Posterior cingulate gyrus (tissue), 11 donors: ENCODE measurements at places on chromosomes 2 and 18.

- DNase-seq = no peak
Observed at GRCh38 chr2:229715895-229716507, 1.6 kb upstream of the DNER start.

DNA sequence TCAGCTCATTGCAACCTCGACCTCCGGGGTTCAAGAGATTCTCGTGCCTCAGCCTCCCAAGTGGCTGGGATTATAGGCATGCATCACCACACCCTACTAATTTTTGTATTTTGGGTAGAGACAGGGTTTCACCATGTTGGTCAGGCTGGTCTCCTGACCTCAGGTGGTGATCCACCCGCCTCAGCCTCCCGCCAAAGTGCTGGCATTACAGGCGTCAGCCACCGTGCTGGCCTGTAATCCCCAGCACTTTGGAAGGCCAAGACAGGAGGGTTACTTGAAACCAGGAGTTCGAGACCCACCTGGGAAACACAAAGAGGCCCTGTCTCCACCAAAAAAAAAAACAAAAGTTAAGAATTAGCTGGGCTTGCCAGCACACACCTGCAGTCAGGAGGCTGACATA lies 18.5 kb downstream of the USP34 start:
- DNase-seq = no peak

- DNase-seq = no peak
Observed at GRCh38 chr2:217611626-217612127, 391.1 kb downstream of the TNS1 start.

- DNase-seq = no peak
Observed at GRCh38 chr2:148042219-148042618, 21.3 kb downstream of the MBD5 start.

DNA sequence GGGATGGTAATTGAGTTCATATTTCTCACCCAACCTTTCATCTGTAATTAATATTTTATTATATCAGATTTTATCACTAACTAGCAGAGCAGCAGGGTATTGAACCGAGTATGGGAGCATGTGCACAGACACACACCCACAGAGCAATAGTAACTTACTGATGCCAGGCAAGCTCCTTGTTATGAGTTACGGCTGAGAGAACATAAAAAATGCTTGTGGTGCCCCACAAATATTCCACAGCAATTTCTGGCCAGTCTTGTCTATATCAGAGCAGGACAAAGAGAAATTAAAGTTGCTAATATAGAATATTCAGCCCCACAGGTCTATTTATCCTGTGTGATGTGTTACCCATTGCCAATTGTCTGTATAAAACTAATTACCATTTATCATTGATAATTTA lies 501.8 kb upstream of the RAB12 start:
- DNase-seq = no peak

- DNase-seq = no peak
Observed at GRCh38 chr2:176646033-176646615, 376.9 kb downstream of the MTX2 start.

- DNase-seq = no peak
Observed at GRCh38 chr2:157355618-157356017, 30.0 kb upstream of the ERMN start.

- DNase-seq = peak; percentile 34
Observed at GRCh38 chr2:205763708-205764211, 81.5 kb downstream of the NRP2 start.

DNA sequence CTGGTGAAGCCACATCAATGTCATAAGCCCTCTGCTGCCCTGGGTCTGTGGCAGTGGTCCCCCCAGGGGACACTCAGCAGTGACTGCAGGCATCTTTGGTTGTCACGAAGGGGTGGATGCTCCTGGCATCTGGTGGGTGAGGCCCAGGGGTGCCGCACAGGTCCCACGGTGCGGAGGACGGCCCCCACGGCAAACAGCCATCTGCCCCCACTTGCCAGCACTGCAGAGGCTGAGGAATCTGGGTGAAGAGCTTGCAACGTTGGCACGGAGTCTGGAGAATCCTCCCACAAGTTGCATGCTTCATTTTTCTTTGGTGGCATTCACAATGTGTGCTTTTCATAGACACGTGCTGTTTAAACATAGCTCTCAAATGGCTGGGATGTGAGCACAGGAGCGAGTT lies 105.1 kb upstream of the PXDN start:
- DNase-seq = no peak

DNA sequence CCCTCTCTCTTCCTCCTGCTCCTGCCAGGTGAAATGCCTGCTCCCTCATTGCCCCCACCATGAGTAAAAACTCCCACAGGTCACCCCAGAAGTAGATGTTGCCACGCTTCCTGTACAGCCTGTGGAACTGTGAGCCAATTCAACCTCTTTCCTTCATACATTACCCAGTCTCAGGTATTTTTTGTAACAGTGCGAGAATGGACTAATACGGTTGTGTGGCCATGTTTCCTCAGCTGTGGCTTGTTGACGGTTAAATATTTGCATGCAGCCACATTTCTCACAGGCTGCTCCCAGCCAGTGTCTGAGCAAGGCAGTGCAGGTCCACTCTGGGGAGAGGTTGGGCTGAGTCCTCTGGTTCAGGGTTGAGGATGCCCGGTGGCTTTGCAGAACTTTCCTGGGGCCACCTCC lies 27.8 kb upstream of the COPS8 start:
- DNase-seq = no peak

GRCh38 chr2:85133751-85134254 lies 611 bp downstream of the TCF7L1 start:
- no peak for DNase-seq

GRCh38 chr18:59093668-59094067 lies 46.0 kb upstream of the SEC11C start:
- no peak for DNase-seq

DNA sequence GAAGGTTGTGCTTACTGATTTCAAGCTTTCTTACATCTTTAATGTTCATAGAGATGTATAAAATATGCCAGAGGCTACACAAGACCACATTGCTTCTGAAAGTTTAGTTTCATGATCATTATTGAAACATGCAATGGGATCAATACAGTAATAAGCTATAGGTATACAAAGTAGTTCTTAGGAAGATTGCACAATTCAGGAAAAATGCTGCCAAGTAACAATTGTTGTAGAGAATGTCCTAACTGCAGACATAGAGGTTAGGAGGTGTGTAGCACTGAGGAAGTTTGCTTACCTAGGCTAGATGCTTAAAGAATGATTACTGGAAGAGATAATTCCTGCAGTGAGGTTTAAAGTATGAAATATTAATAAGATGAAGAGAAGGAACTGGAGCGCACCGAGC lies 259.5 kb upstream of the CYRIA start:
- DNase-seq = no peak

DNA sequence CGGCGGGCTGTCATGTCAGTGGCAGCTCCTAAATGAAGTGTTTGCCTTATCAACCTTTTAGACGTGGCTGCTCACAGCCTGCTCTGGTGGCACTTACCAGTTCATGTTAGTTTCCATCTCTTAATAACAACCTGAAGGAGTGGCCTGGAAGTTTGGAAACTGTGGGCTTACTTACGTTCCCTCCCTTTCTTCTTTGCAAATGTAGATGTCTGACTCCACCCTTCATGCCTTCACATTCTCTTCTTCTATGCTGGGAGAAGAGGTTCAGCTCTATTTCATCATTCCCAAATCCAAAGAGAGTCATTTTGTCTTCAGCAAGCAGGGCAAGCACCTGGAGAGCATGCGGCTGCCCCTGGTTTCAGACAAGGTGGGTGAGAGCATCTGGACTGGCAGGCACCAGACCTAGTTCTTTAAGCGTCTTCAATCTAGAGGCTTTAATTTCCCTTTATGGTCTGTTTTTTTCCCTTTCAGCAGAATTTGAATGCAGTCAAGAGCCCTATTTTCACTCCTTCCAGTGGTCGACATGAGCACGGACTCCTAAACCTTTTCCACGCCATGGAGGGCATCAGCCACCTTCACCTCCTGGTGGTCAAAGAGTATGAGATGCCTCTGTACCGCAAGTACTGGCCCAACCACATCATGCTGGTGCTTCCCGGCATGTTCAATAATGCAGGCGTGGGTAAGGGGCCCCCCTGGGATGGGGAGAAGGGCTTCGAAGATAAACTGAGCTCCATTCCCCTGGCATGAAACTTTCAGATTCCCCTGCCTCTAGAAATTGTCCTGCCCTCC lies 92.4 kb downstream of the ESCO1 start:
- DNase-seq = no peak

DNA sequence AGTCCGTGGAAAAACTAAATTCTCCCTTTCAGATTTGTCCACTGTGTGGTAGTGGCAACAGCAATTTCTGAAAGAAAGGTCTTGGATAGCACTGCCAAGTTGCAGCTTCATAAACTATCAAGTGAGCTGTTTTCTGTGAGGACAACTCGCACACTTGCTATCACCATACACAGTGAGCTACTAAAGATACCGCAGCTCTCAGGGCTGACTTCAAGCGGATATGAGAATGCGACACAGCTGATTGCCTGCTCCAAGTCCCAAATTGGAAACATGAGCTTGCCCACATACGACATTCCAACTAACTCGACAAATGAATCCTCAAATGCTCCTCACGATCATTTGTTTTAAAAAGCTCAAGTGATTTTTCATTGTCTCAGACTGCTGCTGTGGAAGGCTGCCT lies 46.2 kb downstream of the E2F6 start:
- peak; percentile 32 for DNase-seq

- no peak for DNase-seq
Observed at GRCh38 chr2:12759248-12759647, 42.5 kb downstream of the TRIB2 start.

GRCh38 chr2:32498306-32498705 lies 129.5 kb upstream of the TTC27 start:
- DNase-seq = no peak

DNA sequence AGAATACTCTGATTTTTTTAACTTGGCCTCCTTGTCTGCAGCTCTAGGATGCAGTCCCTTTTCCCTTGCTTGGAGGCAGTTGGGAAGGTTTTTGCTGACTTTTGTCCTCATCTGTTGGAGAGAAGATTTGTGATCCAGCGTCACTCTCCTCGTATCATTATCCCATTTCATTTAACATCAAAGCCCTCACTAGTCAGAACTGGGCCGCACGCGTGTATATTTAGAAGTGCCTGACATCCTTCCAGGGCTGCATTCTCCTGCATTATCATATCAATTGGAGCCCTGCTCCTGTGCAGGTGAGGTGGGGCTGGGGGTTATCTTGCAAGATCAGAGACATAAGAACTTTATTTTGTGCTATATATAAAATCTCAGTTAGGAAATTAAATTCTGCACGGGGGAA lies 435.1 kb upstream of the HS6ST1 start:
- no peak for DNase-seq

- DNase-seq = no peak
Observed at GRCh38 chr2:205574001-205574400, 108.3 kb upstream of the NRP2 start.

DNA sequence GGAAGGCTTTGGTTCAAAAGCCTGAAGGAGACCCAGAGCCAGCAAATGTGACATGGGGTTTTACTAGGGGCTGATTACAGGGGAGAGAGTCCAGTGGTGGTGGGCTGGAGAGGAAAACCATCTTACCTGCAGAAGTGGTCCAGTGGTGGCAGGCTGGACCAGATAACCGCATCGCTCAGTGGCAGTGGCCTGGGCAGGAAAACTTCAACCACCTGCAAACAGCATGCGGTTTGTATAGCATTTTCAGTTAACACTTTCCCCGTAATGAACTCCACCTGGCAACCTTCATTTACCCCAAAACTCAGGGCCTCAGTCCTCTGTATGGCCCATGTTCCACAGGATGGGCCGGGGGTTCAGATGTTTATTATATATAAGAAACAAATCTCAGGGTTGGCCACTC lies 114.4 kb downstream of the LRRTM1 start:
- no peak for DNase-seq

- DNase-seq = no peak
Observed at GRCh38 chr2:6812857-6813530, 52.7 kb downstream of the CMPK2 start.

GRCh38 chr2:188813857-188814256 lies 160.3 kb upstream of the COL3A1 start:
- DNase-seq = no peak

GRCh38 chr2:133705287-133705686 lies 137.0 kb upstream of the NCKAP5 start:
- no peak for DNase-seq
